ENCODE measurements at places on chromosomes 12 and 14. TPM values are rescaled to one million over a fixed set of nuclear protein-coding genes. Genes with fewer than 3 reads are reported as not detected.

The ITGA7 gene
- 492 TPM for total RNA-seq

The GALNT6 gene
- 0.62 TPM for total RNA-seq

The CDC42BPB gene
- total RNA-seq, result 78.0 TPM

The OVCH1 gene
- total RNA-seq, result not detected

The LMO3 gene
- total RNA-seq, result 0.57 TPM

The GALNT16 gene
- total RNA-seq, result 69.5 TPM

The IL22 gene
- total RNA-seq, result not detected

The AKAP3 gene
- 3.9 TPM for total RNA-seq

The MFAP5 gene
- 137 TPM for total RNA-seq

The LALBA gene
- total RNA-seq, result not detected

The GNB3 gene
- 8.6 TPM for total RNA-seq

The TSPAN11 gene
- total RNA-seq, result 1.1 TPM

The TMPRSS12 gene
- total RNA-seq, result not detected

The DAD1 gene
- 108 TPM for total RNA-seq

The DAO gene
- not detected for total RNA-seq

The IGF1 gene
- 5.2 TPM for total RNA-seq

The KRT73 gene
- not detected for total RNA-seq

The SMIM41 gene
- total RNA-seq, result not detected

The SLC8A3 gene
- total RNA-seq, result not detected
